ENCODE measurements at places on chromosomes 1 and 21. TPM values are rescaled to one million over a fixed set of nuclear protein-coding genes. Genes with fewer than 3 reads are reported as not detected.

HCRTR1 gene
- not detected for total RNA-seq

FLAD1 gene
- 39.6 TPM for total RNA-seq

GSTM1 gene
- total RNA-seq = 32.2 TPM

PGLYRP4 gene
- not detected for total RNA-seq

HES4 gene
- total RNA-seq = 85.1 TPM

VWA1 gene
- total RNA-seq = 25.4 TPM

KRTAP21-1 gene
- total RNA-seq = not detected

KCNJ10 gene
- not detected for total RNA-seq

FBXO2 gene
- total RNA-seq = 1.1 TPM

KCNN3 gene
- total RNA-seq = under 0.01 TPM

LRRIQ3 gene
- total RNA-seq = 0.63 TPM

NUAK2 gene
- total RNA-seq = 30.1 TPM
